ENCODE measurements at places on chromosomes 5 and 9.

DNA sequence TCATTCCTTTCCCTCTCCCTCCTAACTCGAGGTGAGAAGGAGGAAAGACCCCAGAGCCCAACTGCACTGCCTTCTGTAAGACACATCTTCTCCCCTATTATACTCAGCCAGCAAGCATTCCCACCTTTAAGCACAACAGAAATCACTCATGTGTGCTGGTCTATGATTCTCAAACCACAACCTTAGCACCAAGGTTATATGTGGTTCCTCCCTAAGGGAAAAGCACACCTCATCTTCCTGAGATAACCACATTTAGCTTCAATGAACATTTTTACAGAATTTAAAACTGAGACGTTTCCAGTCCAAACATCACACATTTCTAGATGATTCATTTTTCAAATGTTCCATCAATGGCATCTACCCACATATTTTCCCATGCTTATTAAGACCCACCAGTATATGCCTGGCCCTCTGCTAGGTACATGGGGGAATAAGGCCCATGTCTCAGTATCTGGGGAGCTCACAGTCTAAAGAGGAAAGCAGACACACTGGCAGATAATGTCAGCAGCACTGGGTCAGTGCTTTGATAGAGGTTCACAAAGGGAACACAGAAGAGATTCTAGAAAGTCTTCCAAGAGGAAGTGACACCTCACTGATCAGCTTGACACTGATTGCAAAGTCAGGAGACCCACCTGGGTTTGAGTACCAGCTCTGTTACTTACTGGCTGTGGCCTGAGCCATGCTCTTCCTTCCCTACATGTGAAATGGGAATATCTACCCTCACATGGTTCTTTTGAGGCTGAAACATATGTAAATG, 245.4 kb downstream of the DENND1A start:
- no peak for DNase-seq
- no peaks in the 10 kb centered on the region for H3K4me1 ChIP-seq
- no peak overlapping the region for H3K4me3 ChIP-seq
- H3K27me3 ChIP-seq = no peaks in the 10 kb centered on the region
- no peak overlapping the region for H3K27ac ChIP-seq

DNA sequence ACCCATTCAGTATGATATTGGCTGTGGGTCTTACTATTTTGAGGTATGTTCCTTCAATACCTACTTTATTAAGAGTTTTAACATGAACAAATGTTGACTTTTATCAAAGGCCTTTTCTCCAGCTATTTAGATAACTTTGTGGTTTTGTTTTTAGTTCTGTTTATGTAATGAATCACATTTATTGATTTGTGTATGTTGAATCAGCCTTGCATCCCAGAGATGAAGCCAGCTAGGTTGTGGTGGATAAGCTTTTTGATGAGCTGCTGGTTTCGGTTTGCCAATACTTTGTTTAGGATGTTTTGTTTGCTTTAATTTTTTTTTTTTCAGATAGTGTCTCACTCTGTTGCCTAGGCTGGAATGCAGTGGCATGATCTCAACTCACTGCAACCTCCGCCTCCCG, 609.0 kb upstream of the COX7C start:
- no peaks in the 10 kb centered on the region for H3K4me1 ChIP-seq
- no peaks in the 10 kb centered on the region for H3K27me3 ChIP-seq
- DNase-seq = no peak
- no peak overlapping the region for H3K27ac ChIP-seq

GRCh38 chr5:67984546-67984945, 231.0 kb upstream of the PIK3R1 start:
- no peak overlapping the region for H3K4me3 ChIP-seq
- no peaks in the 10 kb centered on the region for H3K4me1 ChIP-seq
- no peaks in the 10 kb centered on the region for H3K27me3 ChIP-seq
- no peak for DNase-seq

DNA sequence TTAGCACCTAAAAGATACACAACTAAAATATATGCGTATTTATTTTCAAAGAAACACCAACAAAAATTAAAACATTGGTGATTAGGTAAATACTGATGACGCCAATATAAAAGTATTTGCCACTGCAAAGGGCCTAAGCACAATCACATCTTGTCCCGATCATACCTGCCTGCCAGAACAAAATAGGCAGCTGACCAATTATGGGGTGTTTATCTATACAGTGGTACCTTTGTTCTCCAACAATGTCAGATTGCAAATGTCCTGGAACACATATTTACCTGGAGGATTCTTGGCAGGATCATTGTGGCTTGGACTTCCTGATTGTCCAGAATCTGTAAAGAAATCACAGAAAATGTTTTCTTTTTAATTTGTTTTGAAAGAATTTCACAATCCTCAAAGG, 134.5 kb downstream of the NFIB start:
- peaks cover 6% of the 10 kb centered on the region for H3K4me1 ChIP-seq
- no peak overlapping the region for H3K27ac ChIP-seq
- H3K36me3 ChIP-seq = no peaks in the 10 kb centered on the region
- H3K27me3 ChIP-seq = no peaks in the 10 kb centered on the region
- no peak for DNase-seq

DNA sequence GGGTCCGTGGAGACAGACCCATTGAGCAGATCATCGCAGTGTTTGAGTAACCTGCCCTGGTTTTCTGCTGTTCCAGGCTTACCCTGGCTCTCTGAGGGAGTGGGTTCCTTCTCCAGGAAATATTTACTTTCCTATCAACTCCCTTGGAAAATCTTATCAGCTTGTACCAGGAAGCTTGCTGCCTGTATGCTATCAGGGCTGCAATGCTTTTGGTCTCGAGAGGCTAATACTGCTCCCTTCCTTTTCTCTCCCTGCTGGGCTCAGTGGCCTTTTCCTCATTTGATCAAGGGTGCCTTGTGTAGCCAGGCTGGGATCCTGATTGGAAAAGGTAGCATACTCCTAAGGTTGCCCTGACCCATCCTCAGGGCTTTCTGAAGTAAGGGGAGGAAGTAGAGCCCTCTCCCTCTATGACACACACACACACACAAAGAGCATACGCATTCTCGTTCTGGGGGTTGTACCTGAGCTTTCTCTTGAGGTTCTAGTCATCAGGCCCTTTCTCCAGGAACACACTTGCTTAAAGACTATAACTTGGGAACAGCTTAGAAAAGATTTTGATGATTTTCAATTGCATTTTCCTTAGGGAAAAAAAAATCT, 41.6 kb downstream of the CYSTM1 start:
- peaks cover 43% of the 10 kb centered on the region for H3K4me1 ChIP-seq
- H3K36me3 ChIP-seq = no peaks in the 10 kb centered on the region
- H3K27ac ChIP-seq = peak overlapping the region; percentile 44
- H3K27me3 ChIP-seq = no peaks in the 10 kb centered on the region

DNA sequence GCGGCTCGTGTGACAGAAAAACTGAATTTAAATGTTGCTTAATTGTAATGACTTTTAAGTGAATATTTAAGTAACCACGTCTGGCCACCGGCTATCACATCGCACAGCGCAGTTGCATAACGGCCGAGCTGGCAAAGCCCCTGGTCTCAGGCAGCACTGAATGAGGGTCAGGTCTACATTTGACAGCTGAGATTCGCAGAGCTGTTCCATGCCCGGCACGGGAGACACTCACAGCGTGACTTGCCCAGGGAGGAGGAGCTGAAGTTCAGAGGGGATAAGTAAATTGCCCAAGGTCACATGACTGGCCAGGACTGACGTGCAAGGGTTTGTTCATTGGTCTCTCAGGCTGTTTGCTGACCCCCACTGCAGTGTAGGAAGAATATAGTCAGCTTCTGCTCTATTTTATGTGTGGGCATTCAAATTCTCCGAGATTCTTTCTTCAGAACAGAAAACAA, 17.4 kb upstream of the COL5A1 start:
- no peaks in the 10 kb centered on the region for H3K4me1 ChIP-seq
- H3K27me3 ChIP-seq = no peaks in the 10 kb centered on the region
- peak; percentile 51 for DNase-seq
- no peak overlapping the region for H3K27ac ChIP-seq
- no peak overlapping the region for H3K4me3 ChIP-seq

GRCh38 chr5:181112476-181112875, 18.5 kb downstream of the OR2V1 start:
- H3K36me3 ChIP-seq = no peaks in the 10 kb centered on the region
- peaks cover 79% of the 10 kb centered on the region for H3K27me3 ChIP-seq
- no peaks in the 10 kb centered on the region for H3K4me1 ChIP-seq
- no peak for DNase-seq
- no peak overlapping the region for H3K4me3 ChIP-seq

DNA sequence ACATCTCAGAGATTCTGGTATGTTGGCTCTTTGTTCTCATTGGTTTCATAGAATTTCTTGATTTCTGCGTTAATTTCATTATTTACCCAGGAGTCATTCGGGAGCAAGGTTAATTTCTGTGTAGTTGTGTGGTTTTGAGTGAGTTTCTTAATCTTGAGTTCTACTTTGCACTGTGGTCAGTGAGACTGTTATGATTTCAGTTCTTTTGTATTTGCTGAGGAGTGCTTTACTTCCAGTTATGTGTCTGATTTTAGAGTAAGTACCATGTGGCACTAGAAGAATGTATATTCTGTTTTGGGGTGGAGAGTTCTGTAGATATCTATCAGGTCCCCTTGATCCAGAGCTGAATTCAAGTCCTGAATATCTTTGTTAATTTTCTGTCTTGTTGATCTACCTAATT, 12.2 kb downstream of the RANBP17 start:
- H3K4me3 ChIP-seq = no peak overlapping the region
- no peak overlapping the region for H3K27ac ChIP-seq
- no peaks in the 10 kb centered on the region for H3K36me3 ChIP-seq
- H3K27me3 ChIP-seq = no peaks in the 10 kb centered on the region
- no peak for DNase-seq

GRCh38 chr9:124771867-124772679, 962 bp upstream of the NR6A1 start:
- peak overlapping the region; percentile 73 for H3K27ac ChIP-seq
- peaks cover 27% of the 10 kb centered on the region for H3K27me3 ChIP-seq
- H3K4me1 ChIP-seq = peaks cover 11% of the 10 kb centered on the region
- DNase-seq = peak; percentile 86
- H3K4me3 ChIP-seq = peak overlapping the region; percentile 84
- H3K36me3 ChIP-seq = no peaks in the 10 kb centered on the region

DNA sequence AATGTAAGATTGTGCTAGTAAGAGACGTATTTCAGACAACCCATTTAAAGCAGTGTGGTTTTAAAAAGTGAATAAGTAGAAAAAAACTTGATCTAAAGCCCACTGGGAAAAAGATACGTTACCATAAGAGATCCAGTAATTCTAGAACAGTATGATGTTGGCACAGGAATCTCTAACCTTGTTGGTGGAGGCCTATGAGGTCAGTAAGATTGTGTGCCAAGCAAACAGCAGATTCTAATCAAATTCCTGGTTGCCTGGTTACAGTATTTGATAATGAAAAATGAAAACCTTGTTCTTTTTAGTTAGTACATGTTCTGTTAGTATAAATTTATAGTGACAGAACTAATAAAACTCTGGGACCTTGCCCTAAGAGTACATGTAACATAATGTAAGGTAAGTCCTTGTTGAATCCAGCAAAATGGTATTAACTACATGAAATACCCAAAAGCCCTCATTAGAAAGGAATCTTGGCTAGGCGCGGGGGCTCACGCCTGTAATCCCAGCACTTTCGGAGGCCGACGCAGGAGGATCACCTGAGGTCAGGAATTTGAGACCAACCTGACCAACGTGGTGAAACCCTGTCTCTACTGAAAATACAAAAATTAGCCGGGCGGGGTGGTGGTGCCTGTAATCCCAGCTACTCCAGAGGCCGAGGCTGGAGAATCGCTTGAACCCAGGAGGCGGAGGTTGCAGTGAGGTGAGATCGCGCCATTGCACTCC, 33.2 kb upstream of the DMXL1 start:
- H3K4me1 ChIP-seq = no peaks in the 10 kb centered on the region
- H3K27ac ChIP-seq = no peak overlapping the region
- H3K4me3 ChIP-seq = no peak overlapping the region
- no peak for DNase-seq
- no peaks in the 10 kb centered on the region for H3K27me3 ChIP-seq

- H3K27me3 ChIP-seq = no peaks in the 10 kb centered on the region
- no peak for DNase-seq
- no peak overlapping the region for H3K4me3 ChIP-seq
- H3K27ac ChIP-seq = no peak overlapping the region
- H3K36me3 ChIP-seq = no peaks in the 10 kb centered on the region
- no peaks in the 10 kb centered on the region for H3K4me1 ChIP-seq
Observed at GRCh38 chr5:103374473-103374963, 116.0 kb downstream of the MACIR start.

GRCh38 chr5:10248378-10249260, 1.1 kb downstream of the ATPSCKMT start:
- peaks cover 24% of the 10 kb centered on the region for H3K4me1 ChIP-seq
- peak overlapping the region; percentile 93 for H3K4me3 ChIP-seq
- no peak for DNase-seq
- peak overlapping the region; percentile 99 for H3K27ac ChIP-seq
- H3K27me3 ChIP-seq = no peaks in the 10 kb centered on the region

DNA sequence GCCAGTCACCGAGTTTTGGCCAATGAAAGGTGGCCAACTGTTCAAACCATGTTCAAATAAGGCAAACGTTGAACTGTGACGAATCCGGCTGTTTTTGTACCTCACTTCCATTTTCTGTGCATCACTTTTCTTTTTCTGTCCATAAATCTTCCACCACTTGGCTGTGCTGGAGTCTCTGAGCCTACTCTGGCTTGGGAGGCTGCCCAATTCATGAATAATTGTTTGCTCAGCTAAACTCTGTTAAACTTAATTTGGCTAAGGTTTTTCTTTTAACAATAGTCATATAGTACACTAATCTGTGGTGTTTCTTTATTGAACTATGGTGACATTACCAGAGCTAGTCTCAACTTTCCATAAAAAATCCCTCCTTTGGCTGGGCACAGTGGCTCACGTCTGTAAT, 11.3 kb downstream of the NIM1K start:
- no peaks in the 10 kb centered on the region for H3K4me1 ChIP-seq
- no peak overlapping the region for H3K27ac ChIP-seq
- H3K36me3 ChIP-seq = no peaks in the 10 kb centered on the region
- no peak for DNase-seq
- H3K27me3 ChIP-seq = no peaks in the 10 kb centered on the region

DNA sequence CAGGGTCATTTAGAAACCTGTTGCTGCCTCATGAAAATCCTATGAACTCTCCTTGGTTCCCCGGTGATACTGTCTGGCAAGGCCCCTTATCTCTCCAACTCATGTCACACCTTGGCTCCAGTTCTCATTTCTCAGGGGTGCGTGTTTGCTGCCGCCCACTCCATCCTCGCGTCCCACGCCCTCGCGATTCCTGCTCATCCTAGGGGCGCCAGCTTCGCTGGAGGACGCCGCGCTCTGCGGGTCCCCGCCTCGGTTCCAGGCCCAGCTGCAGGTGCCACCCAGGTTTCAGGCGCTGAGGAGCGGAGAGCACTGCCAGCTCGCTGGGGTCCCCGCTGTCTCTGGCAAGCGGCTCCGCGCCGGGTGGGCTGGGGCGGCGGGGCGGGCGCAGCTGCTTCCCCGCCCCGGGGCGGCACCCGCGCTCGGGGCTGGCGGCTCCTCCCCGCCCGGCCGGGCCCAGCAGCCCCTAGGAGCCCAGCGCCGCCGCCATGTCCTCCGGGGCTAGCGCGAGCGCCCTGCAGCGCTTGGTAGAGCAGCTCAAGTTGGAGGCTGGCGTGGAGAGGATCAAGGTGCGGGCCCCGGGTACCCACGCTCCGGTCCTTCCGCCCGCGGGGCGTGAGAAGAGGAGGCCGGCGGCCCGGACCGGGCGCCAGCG, at the start of gene GNG10:
Gene GNG10 (plus strand): TSS at position 456 of the 652 bp plus-strand sequence. CDS start 30 bp downstream, at position 486.
- H3K36me3 ChIP-seq = no peaks in the 10 kb centered on the region
- peak; percentile 87 for DNase-seq
- H3K27me3 ChIP-seq = no peaks in the 10 kb centered on the region
- peak within 1 kb of the TSS; percentile 75 for H3K27ac ChIP-seq
- peak within 1 kb of the TSS; percentile 68 for H3K4me3 ChIP-seq
